ENCODE measurements at places on chromosomes 12 and 14.

GRCh38 chr14:101844751-101845150, 83.2 kb downstream of the PPP2R5C start:
- no peak for DNase-seq

DNA sequence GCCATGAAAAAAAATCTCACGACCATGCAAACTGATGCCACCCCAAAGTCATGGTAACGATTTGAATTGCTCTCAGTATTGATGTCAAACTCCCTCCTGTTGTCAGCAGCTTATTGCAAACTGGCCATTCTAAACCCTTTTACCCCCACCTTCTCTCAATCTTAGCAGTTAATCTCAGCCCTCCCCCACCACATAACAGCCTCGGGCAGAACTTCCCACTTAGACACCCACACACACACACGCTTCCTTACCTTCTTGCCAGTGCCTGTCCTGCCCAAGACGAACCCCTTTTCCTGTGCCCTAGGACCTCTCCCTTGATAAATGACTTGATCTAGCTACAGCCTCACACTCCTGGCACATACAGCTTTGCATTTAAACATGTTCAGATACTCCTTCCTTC, 56.6 kb downstream of the GPATCH2L start:
- DNase-seq = no peak

GRCh38 chr14:105076296-105076804, 11.1 kb upstream of the GPR132 start:
- no peak for DNase-seq

DNA sequence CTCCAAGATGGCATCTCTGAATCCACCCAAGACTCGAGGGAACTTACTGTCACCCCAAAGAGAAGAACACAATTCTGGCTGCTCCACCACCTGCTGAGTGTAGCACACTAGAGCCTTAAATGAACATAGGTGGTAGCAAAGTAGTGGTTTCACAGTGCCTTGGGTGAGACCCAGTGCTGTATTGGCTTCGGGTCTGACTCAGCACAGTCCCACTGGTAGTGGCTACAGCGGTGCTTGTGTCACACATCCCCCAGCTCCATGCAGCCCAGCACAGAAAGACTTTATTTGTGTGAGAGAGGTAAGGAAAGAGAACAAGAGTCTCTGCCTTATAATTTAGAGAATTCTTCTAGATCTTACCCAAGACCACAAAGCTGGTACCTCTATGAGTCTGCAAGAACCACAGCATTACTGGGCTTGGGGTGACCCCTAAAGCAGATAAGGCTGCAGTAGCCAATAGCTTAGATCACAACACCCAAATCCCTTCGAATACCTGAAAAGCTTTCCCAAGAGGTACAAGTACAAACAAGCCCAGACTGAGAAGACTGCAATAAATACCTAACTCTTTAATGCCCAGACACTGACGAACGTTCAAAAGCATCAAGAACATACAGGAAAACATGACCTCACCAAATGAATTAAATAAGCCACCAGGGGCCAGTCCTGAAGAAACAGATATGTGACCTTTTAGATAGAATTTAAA, 83.3 kb upstream of the SLC38A4 start:
- DNase-seq = no peak

DNA sequence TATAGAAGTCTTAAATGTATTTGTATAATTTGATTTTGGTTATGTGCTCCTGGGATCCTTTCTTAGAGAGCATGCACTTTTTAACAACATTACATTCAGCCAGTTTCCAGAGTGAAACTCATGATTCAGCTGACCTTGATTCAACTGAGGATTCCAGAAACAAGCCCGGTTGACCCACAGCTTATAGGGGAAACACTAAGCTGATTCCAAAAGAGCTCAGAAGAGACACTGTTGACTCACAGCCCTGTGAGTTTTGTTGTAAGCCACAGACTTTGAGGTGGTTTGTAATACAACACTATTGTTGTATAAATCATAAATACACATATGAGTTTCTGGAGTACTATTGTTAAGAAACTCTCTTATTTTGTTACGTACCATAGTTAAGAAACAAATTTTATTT, 133.8 kb upstream of the MGAT4C start:
- DNase-seq = no peak

- no peak for DNase-seq
Measured at GRCh38 chr12:48615681-48616080, 45.8 kb upstream of the LALBA start.

GRCh38 chr14:74618078-74618952, 6.3 kb upstream of the LTBP2 start:
- DNase-seq = no peak

GRCh38 chr14:59787045-59787674, 83.4 kb downstream of the RTN1 start:
- DNase-seq = peak; percentile 32

DNA sequence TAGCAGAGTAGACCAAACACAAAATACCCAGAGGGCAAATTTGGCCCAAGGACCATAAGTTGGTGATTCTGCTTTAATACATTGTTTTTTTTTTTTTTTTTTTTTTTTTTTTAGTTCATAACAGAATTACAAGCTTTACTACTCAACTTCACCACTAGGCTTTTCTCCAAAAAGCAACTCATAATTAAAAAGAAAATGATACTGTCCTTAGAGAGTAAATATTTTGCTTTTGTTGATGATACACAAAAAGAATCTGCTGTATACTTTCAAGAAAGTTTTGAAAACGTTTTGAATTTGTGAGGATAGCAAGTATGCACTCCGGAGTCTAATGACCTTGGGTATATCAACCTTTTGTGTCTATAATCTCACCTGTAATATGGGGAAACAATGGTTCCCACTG, 68.9 kb upstream of the LMO3 start:
- DNase-seq = no peak

GRCh38 chr12:42162965-42163364, 18.3 kb upstream of the GXYLT1 start:
- peak; percentile 45 for DNase-seq

DNA sequence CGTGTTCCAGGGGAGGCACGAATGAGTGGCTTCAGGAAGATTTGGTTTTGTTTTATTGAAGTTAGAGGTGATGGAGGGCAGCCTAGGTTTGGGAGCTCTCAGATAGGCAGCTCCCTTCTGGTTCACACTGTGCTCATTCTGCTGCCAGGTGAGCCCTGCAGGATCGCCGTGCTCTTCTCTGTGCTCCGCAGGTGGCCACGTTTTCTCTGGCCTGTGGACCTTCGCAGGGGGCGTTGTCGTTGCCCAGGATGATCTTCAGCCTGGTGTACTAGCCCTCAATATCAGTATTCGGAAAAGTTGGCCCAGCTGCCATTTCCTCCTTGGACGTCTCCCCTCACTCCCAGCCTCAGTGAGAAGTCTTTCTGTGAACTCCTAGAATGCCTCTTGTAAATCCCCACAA, 69.5 kb downstream of the PELI2 start:
- DNase-seq = no peak

DNA sequence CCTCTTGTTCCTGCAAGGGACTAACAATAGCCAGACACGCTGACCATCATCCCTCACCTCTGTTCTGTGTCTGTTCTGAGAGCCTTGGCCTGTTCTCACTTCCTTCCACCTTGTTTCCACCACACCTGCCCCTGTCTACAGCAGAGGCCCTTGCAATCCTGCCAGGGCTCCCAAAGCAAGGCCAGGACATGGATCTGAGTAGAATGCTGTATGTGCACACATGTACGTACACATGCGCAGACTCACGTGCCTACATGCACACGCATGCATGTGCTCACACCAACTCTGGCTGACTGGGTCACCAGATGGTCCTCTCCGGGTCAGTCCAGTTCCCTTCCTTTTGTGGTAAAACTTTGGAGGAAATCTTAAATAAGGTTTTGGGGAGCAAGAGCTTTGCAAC, 133.0 kb upstream of the C14orf180 start:
- DNase-seq = no peak

GRCh38 chr14:68756000-68756481, 36.8 kb downstream of the ZFP36L1 start:
- DNase-seq = no peak

GRCh38 chr12:131116468-131117117, 162.9 kb downstream of the ADGRD1 start:
- DNase-seq = peak; percentile 60

GRCh38 chr14:73620268-73620667, 8.0 kb downstream of the ACOT6 start:
- DNase-seq = no peak

DNA sequence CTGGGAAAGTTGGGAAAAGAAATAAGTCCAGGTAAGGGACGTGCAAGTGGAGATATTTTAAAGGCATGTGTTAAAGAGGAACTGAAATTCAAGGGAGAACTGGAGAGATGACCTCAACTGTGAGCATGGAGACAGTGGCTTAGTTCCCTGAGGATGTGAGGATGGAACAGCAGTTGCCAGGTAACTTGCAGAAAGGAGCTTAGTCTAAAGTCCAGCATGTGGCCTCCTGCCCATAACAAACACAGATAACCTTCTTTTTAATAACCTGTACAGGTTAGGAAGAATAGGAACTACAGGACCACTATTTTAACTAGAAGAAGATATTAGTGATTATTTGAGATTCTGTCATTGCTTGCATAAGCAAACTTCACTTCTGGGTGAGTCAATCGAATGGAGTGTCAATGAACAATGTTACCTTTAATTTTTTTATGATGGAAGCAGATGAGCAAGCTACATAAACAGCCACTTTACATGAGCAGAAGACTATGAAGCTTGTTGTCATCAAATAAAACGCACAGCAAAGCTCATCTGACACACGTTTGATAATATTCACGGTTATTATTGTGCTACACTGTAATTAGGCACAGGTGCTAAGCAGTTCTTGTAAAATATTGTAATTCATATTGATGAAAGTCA, 291.7 kb upstream of the DDHD1 start:
- no peak for DNase-seq

GRCh38 chr12:32483499-32483898, 84.1 kb downstream of the FGD4 start:
- DNase-seq = no peak

DNA sequence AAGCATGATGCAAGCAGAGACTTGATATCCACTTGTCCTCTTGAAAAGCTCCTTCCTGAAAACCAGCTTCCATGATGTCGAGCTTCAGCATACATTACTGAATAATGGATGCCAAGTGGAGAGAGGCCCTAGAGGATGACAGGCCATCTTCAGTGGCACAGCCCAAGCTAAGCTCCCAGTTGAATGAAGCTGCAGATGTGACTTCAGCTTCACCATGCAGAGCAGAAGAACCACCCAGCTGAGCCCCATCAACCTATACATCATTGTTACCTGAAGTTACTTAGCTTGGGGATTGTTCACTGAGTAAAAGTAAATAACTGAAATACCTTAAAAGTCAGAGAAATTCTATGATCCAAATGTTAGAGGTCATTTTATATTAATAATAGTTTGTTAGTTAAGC, 93.6 kb downstream of the HECTD4 start:
- no peak for DNase-seq

DNA sequence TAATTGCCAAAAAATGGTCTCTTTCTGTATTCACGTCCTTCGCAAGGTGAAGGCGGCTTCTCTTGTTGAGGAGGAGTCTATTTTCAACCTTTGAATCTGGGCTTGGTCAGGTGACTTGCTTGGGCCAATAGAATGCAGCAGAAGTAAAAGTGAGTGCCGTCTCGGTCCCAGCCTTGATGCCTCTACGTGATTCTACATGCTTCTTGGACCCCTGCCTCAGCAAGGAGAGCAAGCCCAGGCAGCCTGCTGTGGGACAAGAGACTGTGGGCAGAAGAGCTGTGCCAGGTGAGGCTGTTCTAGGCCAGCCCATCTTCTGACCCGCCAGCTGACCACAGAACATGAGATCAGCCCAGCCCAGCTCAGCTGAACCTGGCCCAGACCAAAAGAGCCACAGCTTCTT, 39.1 kb upstream of the CCDC63 start:
- no peak for DNase-seq

DNA sequence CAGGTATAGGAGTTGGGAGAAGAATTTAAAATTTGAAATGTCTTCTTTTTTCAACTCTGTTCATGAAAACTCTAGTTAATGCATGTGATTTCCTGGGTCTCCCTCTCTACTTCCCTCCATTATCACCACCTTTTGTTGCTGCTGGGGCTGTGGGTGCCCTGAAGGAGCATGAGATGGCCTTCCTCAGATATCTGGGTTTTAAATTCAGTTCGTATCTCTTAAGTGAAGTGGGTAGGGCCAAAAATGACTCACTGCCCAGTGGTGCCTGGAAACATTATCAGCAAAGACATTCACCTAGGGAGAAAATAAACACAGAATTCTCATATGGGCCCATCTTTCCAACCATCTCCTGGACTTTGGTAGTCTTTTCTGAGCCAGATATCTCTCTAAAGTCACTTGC, 234.9 kb upstream of the PLEKHG7 start:
- DNase-seq = no peak

GRCh38 chr14:49679271-49679670, 8.7 kb downstream of the POLE2 start:
- no peak for DNase-seq

DNA sequence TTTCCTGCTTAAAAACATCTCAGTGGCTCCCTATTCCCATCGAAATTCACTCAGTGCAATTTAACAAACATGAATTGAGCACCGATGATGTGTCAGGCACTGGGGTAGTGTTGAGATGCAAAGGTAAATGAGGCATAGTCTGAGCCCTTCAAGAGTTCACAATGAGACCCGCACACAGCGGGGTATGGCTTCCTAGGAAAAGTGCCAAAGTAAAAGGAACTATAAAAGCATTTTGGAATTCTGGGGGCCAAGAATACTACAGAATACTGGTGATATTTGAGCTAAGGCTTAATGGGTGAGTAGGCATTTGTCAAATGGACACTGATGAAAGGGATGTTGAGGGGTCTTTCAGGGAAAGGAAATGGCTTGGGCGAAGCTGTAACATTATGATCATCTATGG, 315.4 kb downstream of the DPF3 start:
- DNase-seq = no peak

DNA sequence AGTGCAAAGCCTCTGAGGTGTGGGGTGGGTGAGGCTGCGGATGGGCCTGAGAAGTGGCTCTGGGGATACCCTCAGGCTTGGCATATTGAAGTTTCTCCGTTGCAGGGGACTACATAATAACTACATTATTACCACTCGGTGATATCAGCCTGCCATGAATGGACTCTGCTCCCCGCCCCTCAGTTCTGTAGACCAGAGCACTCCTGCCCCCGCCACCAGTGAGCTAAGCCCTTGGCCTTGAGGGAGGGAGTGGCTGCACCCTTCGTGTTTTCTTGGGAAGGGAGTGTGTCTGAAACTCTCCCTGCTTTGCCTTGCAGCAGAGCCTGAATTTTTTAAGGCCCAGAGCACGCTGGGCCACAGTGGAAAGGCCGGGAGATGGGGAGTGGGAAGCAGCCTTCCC, 1.7 kb downstream of the ORAI1 start:
- DNase-seq = no peak

DNA sequence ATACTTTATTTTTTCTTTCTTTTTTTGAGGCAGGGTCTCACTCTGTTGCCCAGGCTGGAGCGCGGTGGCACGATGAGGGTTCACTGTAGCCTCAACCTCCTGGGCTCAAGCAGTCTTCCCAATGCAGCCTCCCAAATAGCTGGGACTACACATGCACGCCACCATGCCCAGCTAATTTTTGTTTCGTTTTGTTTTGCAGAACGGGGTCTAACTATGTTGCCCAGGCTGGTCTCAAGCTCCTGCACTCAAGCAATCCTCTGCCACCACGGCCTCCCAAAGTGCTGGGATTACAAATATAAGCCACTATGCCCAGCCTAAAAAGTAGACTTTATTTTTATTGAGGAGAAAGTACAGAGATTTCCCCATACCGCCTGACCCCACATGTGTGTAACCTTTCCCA, 4.7 kb upstream of the MSI1 start:
- no peak for DNase-seq

Measured in cardiac muscle cell (in vitro differentiated cells and primary cell).